ENCODE measurements at places on chromosomes 12 and 14.

DNA sequence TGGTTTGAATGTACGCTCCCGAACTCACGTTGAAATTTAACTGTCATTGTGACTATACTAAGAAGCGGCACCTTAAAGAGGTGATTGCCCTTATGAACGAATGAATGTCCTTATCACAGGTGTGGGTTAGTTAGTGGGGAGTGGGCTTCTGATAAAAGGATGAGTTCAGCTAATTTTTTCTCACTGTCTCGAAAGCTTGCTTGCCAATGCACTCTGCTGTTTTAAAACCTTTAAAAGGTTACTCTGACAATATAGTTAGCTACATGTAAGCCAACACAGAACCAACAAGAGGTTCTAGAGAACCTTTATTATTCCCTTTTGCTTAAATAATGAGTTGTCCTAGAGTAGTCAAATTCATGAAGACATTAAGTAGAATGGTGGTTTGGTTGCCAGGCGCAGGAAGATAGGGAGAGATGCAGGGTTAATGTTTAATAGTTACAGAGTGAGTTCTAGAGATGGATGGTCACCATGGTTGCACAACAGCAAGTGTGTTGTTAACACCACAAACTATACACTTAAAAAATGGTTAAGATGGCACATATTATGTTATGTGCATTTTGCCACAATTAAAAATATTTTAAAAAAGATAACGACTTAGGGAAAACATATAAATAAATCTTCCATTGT is 26.3 kb downstream of the RTN1 start:
- no peak for DNase-seq

DNA sequence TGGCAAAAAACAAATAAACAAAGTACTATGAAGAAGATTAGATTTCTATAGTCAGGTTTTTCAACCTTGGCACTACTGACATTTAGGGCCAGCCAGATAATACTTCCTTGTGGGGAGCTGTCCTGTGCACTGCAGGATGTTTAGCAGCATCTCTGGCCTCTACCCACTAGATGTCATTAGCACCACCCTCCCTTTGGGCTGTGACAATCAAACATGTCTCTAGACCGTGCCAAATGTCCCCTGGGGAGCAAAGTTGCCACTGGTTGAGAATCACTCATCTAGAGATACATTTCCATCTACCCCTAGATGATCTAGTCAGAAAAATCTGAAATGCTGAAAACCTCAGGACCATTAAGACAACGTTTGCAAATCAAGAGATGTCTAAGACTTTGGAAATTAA is 29.9 kb downstream of the SRRM4 start:
- no peak for DNase-seq

DNA sequence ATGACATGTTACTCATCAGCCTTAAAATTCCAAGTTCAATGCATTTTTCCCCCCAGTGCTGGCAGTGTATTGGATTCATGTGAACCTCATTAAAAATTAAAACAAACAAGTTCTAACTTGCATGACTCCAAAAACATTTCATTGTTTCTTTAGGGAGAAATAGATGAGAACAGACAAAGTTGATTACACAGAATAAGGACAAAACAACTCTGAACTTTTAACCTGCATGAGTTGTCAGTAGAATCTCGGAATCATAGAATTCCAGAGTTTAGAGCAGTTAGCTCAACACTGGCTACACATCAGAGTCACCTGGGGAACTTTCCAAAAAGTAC is 127.5 kb downstream of the TMX1 start:
- peak; percentile 59 for DNase-seq

GRCh38 chr12:112375105-112375504 is 7.1 kb downstream of the HECTD4 start:
- DNase-seq, result no peak

DNA sequence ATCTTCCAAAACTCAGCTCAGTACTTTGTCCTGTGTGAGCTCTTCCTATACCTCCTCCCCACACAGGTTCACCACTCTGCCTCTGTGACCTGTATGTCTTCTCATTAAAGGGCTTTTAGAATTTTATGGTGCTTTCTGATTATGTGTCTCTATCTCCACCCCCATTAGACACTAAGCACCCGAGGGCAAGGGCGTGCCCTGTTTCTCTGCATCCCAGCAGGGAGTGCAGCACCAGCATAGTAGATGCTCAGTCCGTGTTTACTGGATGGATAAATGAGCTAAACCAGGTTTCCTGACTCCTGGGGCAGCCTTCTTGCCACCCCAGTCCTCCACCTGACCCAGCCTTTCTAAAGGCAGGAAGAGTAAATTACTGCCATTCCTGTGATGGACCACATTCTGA is 333.8 kb downstream of the CACNA1C start:
- DNase-seq, result no peak

DNA sequence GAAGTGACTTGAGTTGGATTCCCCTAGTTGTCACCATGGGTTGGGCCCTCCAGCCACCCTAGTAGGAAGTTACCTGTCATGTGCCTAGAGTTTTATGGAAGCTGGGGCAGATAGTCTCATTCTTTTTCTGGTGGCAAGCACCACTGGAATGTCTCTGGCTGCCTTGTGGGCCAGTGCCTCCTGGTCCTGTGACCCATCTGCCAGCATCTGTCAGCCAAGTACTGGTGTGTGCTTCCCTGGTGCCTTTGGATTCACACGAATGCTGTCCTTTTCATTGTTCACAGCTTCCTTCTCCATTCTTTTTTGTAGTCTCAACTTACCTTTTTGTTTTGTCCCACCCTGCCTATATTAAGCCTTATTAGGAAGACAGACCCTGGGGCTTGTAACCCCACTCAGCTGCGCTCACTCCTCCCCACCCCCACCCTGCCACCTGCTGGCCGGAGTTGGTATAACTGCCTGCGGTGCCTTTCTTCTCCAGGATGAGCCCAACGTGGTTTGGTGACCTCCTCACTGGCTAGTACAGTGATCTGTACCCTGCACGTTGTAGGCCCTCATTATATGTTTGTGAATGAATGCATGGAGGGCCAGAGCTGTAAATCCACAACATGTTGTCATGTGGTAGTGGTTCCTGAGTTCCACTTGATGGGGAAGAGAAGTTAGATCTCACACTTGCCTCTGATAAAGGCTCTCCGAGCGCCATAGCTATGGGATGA is 125.7 kb downstream of the TSPAN9 start:
- no peak for DNase-seq

GRCh38 chr12:41213107-41213506 is 25.0 kb downstream of the PDZRN4 start:
- DNase-seq, result no peak

- DNase-seq, result no peak
Measured at GRCh38 chr12:70007687-70008086, 182.7 kb downstream of the MYRFL start.

DNA sequence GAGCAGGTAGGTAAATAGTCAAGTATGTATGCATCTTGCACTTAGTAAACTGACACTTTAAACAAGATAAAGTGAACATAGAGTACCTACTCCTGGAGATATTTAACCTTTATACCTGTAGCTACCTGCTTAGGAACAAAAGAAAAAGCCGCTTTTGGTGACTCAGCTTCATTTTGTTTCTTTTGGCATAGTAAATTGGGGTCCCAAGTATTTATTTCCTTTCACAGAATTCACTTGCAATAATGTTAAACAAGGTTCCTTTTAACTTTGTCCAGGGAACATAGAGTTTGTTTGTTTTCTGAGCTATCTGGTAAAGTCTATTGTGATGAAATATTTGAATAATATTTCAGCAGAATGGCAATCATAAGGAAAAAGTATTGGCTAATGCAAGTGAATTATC is 20.0 kb downstream of the SLCO1B3 start:
- no peak for DNase-seq

DNA sequence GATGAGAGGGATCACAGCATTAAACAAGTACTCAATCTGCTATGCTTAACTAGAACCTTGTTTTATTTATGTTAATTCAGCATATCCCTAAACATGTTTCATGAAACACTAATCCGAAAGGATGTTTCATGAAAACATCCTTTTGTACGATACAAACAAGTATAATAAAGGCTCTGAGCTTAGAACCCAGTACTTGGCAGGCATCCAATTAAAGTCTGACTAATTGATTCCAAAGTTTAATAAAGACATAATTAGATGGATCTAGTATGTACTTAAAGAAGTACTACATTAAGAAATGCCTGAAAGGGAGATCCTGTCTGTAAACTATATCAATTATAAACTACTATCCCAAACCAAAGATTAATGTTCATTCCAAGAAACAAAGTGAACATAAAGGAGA is 51.8 kb downstream of the SCAF11 start:
- no peak for DNase-seq

DNA sequence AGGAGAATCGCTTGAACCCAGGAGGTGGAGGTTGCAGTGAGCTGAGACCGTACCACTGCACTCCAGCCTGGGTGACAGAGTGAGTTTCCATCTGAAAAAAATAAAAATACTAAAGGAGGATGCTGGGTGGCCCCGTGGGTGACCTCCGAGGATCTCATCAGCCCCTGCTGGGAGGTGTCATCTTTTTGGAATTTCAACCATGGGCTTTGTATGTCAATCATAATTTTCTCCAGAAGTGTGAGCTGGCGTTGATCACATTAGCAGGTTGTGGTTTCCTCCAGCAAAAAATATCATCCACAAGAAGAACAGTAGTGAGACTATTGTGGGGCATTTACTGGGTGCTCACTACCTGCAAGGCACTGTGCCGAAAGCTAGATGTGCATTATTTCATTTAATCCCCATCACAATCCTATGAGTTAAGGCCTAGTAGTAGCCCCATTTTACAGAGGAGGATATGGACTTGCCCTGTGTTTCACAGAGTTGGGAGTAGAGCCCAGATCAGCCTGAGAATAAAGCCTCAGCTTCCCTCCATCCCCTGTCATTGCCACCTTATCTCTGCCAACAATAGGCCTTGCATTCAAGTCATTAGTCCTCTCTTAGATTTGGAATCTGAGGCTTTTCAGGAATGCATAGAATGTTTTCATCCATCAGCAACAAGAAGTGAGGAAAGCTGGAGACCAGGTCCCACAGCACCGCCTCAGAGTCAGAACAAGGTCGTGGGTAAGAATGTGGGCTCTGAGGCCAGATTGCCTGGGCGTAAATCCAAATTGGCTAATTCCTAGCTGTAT is 39.8 kb downstream of the SVOP start:
- peak; percentile 33 for DNase-seq

DNA sequence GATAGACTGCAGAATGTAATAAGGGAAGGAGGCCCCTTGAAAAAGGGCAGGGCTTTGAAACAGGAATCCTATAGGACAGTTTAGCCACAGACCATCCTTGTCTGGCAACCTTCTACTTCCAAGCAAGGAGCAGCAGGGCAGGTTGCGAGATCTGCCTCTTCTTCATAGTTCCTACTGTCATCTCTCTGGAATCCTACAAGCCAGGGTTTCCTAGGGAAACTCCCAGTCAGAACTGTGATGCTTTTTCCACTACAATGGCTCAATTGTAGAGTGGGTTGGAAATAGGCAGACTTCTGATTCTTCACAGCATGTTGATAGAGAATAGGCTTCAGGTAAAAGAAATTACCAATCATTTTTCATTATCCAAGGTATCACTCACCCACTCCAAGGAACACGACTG is 186.3 kb downstream of the DACT1 start:
- DNase-seq, result no peak

DNA sequence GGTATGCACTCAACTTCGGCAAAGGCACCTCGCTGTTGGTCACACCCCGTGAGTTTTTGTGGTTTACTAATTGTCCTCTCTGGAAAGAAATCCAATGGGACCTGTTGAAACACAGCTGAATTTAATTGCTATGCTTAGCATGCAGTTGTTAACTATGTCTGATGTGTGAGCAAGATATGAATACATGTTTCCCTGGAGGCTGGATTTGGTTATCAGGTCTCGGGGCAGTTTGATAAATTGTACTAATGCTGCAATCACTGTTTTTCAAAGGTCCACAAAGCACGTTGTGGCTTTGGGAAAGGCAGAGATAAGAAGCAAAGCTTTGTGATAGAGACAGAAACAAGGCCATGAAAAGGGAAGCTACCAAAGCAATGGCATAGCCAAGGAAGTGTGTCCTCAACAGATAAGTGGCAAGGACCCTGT is 91.3 kb downstream of the DAD1 start:
- no peak for DNase-seq

- DNase-seq, result no peak
Measured at GRCh38 chr14:99128185-99128584, 143.8 kb downstream of the BCL11B start.

- no peak for DNase-seq
Measured at GRCh38 chr14:33465846-33466700, 484.8 kb downstream of the EGLN3 start.

DNA sequence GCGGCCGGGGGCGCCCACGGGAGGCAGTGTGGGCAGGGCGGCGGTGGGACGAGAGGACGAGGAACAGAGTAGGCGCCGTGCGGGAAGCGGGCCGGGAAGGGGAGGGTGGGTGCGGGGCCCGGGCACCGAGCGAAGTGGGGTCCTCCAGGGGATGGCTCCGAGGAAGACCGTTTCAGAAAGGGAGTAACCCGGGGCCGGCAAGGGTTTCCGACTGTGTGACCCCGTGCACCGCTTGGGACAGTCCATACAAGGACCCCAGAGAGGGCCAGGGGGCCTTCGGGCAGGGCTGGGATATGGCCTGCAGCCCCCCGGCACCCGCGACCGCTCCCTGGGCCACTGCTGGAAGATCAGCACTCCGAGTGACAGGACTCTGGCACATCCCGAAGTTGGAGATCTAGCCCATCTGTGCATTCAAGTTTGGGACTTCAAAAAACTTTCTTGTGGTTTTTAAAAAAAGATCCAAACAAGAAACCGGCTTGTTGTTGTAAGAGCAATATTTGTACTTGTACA is 448 bp downstream of the TSPAN9 start:
- no peak for DNase-seq

- DNase-seq, result no peak
Measured at GRCh38 chr12:120196363-120196762, 1.8 kb upstream of the GCN1 start.

GRCh38 chr12:120062976-120063579 is 53.5 kb downstream of the RAB35 start:
- no peak for DNase-seq

DNA sequence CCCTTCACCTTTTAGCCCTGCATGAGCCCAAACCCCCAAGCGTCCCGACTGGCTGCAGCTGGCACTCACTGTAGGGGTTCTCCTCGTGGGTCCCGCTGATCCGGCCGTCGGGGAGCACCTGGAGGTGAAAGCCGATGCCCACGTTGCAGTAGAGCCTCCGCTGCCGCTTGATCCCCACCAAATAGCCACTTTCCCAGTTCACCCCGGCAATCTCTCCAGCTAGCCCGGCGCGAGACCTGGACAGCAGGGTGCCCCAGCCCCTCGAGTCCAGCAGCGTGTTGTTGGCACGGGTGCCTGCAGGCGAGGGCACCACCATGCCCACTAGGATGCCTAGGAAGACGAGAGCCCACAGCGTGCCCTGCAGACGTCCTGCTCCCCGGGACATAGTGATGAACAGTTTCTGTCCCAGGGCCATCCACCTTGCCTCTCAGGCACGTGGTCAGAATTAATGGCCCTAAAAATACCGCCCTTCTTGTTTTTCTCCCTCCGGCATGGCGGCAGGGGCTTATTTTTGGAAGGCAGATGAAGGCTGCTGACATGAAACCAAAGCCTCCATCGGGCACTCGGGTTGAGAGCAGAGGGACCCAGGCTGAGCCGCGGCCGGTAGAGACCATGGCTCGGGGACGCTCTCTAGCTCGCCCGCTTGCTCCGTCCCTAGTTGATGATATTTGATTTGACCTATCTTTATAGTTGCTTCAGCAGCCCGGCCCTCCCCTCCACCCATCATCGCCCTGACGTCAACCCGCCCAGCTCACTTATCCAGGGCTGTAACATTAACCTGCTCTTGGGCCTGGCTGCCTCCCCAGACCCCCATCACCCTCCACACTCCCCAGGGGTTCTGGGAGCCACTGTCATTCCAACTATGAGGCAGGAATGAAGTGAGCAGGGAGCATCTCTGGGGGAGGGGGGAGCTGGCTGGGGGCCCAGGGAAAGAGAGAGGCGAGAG is at the start of gene FGF6:
Gene FGF6, minus strand, starts transcription at position 660 of the 946 bp plus-strand sequence. Its CDS starts 245 bp downstream, at position 415.
- DNase-seq, result no peak

GRCh38 chr12:60391051-60391450 is 795.2 kb downstream of the SLC16A7 start:
- DNase-seq, result no peak

Measured in AG04449 (cell line).